ENCODE measurements at places on chromosomes 4 and X.
A peak's percentile ranks its signal among the peaks of the same experiment; 100 is the strongest.

DNA sequence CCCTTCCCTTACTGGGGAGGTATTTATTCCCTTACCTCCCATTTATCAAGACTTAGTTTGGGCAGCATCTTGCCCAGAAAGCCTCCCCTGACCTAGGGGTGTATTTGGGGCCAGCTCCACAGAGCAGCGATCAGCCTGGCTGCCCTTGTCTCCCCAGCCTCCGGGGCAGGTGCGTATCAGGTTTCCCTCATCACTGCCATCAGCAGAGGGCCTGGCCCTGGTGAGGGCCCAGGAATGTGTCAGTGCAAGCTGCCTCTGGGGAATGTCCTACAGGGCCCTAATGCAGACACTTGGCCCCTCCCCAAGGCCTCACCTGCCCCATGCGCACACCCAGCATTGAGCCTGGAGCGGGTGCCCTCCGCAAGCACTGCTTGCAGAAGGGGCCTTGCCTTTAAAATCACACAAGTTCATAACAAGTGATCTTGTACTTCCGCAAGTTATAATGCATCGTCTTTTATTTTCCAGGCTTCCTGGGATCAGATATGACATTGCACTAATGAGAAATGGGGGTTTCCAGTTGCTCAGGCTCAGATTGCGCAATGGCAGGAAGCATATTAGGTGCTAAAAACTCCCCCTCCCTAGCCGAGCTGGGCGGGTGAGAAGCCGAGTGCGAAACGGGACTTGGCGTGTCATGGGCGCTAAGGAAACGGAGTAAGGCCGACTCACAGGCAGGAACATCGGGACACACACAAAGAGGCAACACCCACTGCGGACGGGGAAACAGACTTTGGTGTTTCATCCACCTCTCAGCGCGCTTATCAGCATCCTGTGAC, 25.4 kb upstream of the AFAP1 start:
- no peak for DNase-seq

- DNase-seq: no peak
These were observed 315.6 kb downstream of the ARHGAP24 start for GRCh38 chr4:85790582-85790981.

DNA sequence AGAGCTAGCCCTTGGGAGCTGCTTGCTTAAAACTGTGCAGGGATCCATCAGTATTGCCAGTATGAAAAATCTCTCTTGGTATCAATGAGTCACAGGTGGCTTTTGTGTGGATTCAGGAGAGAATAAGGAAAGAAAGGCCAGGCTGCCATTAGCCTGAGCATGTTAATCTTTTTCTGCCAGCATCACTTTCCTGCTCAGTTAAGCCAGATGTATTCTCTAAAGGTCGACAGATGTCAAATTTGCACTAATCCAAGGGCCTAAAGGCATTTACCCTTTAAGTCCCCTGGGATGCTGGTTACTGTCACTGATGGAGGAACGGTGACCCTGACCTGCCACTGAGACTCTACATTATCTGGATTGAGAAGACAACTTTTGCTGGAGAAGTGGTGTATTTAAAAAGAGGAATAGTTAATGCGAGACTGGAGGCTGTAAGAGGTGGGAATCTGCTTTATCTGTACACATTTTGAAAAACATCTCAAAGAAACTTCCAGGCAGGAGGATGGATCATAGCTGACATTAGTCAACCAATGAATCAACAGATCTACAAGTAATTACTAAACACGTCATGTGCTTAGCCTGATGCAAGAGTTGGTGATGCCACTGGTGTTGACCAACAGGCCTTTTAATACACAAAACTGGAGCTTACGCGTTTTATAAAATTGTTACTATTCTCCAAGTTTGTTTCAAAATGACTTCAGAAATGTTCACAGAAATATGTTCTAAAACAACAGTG, 241.4 kb upstream of the ANXA3 start:
- no peak for DNase-seq

DNA sequence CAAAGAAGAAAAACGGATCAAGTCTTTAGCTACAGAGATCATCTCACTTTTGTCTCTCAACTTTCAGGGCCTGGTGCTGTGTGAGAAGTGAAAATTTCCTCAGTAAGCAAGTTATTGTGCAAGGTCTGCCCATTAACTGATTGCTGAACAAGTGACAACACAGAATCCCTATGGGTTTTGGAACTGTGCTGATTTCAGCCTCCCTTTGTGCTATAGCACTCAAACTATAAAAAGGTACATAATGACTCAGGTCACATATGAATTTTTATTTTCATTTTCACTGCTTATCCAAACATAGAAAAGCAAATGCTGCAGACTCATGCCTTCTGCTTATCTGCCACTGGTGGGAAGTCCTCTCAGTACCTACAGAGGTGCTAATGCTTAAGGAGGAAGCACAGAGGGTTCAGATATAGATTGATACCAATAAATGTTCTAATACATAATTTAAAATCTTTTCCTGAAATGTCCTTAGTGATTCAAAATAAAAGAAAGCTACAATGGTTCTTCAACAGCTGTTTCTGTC, 576.2 kb upstream of the CT83 start:
- no peak for DNase-seq

GRCh38 chrX:42976746-42977366, 198.9 kb upstream of the PPP1R2C start:
- DNase-seq: no peak

DNA sequence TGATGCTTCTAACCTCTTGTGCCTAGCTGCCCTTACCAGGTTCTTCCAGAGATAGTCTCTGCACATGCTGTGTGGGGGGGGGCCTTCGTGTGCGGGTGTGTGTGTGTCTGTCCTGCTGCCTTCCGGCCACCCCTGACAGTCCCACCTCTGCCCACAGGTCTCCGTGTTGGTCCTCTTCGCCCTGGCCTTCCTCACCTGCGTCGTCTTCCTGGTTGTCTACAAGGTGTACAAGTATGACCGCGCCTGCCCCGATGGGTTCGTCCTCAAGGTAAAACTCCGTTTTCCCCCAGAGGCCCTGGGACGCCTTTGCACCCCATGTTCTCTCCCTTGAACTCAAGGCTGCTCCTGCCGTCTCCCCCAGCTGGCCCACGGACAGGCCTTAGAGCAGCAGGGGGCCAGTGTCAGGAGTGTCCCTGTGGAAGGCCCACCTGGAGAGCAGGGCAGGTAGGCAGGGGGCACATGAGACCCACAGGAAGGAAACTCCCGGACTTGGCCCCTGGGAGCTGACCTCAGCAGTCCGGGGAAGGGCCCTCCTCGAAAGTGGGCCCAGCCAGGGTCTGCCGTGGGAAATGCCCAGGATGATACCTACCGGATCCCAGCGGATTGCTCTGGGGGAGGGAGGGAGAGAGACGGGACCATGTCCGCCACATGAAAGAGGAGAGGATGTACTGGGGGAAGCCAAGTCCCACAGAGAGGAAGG, 22.7 kb downstream of the NSG1 start:
- DNase-seq: no peak

DNA sequence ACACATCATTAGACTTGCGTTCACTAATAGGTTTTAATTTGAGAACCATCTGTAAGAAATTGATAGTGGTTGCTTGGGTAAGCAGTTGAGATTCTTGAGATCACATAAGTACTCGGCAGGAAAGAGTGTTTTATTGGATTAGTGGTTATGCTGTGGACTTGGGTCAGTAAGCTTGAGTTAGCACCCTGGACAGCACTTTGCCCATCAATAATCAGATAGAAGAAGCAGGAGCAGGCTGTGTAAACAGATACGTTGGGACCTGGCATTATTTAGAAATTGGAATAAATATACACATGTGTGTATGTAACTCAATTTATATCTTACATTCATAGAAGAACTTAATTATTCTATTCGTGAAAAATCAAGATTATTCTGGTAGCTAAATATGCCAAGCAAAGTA, 357.5 kb upstream of the SMIM31 start:
- no peak for DNase-seq

DNA sequence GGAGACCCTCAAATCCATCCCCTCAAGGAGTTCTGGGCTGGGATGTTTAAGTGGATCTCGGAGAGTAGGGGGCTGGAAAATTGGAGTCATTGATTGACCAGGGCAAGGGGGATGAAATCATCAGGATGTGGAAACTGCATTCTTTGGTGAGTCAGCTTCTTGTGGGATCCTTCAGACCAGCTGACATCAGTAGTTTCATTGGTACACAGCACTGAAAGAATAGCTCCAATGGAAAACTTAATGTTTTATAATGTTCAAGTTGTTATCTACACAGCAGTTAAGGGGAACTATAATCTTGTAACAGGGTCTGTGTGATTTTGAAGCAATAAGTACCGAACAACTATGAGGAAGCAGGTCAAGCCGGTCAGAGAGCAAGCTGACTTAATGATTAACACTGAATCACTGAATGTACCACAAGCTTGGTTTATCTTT, 506.1 kb downstream of the RPA4 start:
- no peak for DNase-seq

GRCh38 chr4:44231006-44231405, 217.6 kb downstream of the KCTD8 start:
- DNase-seq: no peak

- no peak for DNase-seq
These were observed 218.9 kb upstream of the GALNTL6 start for GRCh38 chr4:171594293-171594692.

GRCh38 chr4:183757060-183757459, 98.0 kb downstream of the TRAPPC11 start:
- no peak for DNase-seq

GRCh38 chr4:22498866-22499265, 17.0 kb downstream of the ADGRA3 start:
- no peak for DNase-seq

- no peak for DNase-seq
These were observed 35.5 kb downstream of the SHROOM3 start for GRCh38 chr4:76470532-76470931.

GRCh38 chrX:151753313-151754046, 18.9 kb downstream of the CNGA2 start:
- peak; percentile 11 for DNase-seq

DNA sequence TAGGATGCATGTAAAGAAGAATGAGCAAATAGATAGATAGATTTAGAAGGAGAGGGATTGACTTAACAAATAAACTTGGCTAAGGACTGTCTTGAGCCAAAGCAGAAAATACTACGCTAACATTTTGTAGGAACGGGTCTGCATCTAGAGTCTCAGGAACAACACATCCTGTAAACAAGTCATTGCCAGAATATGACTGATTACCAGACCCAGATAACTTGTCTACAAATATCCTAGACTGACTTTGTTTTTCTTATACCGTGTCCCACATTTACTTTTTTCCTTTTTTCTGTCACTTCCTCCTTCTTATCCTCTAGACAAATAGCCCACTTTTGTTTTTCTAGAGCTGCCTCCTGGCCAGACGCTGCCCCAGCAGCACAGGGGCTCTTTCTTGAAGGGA, 393.6 kb downstream of the PDGFC start:
- DNase-seq: no peak
